ENCODE measurements at places on chromosomes 3 and 15.
A peak's percentile ranks its signal among the peaks of the same experiment; 100 is the strongest.

DNA sequence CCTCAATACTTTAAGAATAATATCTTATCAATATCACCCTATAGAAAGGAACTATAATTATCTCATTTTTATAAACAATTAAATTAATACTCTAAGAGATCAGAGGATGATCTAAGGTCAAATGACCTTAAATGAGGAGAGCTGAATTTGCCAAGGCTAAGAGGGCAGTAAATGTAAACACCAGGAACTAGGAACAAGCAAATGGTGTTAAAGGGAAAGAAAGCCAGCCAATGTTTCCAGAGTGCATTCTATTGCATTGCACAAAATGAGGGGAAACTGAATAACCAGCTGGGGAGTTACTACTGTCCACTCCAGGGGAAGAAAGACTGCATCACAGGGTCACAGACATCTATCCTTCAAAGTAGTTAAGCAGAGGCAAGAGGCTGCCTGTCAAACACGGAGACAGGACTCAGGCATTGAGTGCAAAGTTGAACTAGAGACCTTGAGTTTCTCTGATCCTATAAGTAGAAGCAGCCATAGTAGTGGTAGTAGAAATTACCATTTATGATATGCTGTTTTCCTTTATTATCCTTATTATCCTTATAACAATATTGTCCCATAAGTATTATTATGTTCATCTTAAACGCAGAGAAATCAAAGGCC lies 466.4 kb downstream of the MAGI1 start:
- no peak for DNase-seq

DNA sequence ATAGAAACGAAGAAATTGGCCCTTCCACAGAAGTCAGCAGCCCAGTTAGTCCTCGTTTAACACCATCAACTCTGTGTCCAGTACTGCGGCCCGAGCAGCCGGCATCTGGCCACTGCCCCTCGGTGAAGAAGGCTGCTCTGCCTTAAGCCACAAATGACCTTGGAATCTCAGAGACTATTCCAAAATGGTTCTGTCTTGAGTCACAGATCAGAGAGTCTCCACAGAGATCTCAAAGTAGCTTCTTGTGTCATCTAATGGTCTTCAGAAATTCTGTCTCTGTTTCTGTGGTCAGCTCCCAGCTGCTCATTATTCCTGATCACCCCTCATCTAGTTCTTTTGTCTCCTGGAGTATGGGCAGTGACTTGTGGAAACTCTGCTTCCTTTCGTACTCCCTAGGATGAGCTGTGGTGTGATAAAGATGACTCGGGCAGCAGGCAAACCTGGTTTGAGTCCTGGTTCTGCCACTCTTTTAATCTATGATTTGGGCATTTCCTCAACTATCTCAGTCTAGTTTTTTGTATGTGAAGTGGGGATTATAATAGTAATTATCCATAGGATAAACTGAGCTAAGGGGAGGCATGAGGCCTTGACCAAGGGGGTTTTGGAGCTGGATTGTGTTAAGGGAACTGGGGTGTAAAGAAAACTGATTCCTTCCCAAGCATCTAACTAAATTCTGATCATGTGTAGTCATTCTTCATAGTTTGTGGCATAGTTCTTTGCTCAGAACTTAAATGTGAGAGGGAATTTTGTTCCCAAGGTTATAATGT lies 22.6 kb downstream of the CRTC3 start:
- DNase-seq: peak; percentile 96

DNA sequence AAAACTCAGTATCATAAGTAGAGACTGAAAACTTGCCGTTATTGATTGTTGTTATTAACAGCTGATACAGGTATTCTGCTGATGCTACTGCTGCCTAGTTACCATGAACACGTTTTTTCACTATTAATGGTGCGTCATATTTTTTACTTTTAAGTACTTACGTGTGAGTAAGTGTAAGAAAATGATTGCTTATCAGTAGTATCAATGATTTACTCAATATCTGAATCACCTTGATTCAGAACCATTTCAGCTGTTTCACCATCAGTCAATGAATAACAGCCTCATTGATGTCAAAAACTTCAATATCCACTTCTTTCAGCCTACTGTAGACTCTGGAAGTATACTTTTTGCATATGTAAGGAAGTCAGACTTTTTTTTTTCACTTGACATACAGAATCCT lies 4.7 kb downstream of the CCR8 start:
- DNase-seq: no peak

GRCh38 chr3:161358488-161358887 lies 12.8 kb downstream of the SPTSSB start:
- DNase-seq: no peak

GRCh38 chr15:99764522-99764921 lies 31.3 kb upstream of the LYSMD4 start:
- no peak for DNase-seq

Measured in EL (cell line).